ENCODE measurements at places on chromosomes 2 and 18.
A peak's percentile ranks its signal among the peaks of the same experiment; 100 is the strongest.

DNA sequence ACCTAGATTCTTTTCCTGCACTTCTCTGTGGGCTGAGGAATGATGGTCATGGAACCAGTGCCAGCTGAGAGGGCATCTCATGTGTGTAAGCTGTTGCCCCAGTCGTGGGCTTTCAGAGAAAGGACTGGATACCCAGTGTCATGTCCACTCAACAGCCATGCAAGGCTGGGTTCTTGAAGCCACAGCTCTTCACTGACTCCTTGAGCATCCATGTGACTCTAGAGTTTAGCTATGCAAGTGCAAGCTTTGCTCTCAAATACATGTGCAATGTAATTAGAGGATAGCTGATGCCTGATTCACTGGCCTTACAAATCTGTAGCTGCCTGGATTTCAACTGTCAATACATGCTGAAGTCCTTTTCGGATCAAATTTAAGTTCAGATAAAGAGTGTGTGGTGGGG lies 46.8 kb upstream of the EML6 start:
- no peak for DNase-seq

DNA sequence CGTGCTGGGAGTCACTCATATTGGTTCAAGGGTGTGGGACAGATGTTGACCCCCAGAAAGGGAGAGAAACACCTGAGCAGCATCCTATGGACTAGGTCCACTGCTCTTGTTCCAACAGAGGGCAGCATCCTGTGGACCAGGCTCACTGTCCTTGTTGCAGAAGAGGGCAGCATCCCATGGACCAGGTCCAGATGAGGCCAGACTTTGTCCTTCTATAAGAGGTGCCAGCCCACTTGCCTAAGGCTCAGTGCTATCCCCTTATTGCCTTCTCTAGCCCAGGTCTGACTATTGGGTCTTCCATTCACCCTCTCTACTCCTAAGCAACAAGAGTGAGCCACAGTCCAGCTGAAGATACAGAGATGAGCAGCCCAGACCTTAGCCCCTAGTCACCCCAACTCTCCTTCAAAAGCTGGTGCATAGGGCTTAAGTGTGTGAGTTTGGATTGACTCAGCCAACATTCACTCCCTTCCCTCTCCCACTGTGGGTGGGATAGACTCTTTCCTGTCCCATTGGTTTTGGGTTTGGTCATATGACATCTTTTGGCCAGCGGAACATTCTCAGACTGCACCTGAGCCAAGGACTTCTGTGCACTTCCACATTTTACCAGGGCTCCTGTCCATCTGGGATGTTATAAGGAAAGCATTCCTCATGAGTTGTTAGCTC lies 132.4 kb upstream of the GPC1 start:
- DNase-seq, result no peak

DNA sequence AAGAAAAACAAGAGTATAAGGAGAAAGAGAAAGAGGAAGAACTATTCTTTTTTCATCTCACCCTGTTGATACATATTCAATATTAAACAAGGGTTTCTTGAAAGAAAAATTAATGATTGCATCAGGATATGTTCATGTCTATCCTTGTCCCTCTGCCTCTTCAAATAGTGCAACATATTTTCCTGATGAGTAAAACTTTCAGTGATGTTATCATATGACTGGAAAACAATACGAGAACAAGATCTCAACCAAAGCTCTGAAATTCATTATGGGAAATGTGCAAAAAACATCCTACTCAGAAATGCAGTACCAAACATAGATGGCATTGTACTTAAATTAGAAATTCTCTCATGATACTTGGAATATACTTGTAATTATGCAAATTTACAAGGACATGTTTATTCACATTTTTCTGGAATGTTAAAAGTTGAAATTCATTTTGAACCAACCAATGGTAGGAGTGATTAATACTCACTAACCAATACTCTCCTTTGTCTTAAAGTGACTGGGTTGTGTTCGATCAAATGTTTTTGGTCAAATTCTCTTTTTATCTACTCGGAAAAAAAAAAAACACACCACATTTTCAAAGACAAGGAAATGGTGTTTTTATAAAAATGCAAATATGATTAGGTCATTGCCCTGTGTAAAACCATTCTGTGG lies 148.9 kb upstream of the GULP1 start:
- DNase-seq, result peak; percentile 73

GRCh38 chr2:42224422-42225067 lies 55.4 kb downstream of the EML4 start:
- DNase-seq, result no peak

GRCh38 chr2:59538398-59538911 lies 1015.0 kb downstream of the BCL11A start:
- no peak for DNase-seq

DNA sequence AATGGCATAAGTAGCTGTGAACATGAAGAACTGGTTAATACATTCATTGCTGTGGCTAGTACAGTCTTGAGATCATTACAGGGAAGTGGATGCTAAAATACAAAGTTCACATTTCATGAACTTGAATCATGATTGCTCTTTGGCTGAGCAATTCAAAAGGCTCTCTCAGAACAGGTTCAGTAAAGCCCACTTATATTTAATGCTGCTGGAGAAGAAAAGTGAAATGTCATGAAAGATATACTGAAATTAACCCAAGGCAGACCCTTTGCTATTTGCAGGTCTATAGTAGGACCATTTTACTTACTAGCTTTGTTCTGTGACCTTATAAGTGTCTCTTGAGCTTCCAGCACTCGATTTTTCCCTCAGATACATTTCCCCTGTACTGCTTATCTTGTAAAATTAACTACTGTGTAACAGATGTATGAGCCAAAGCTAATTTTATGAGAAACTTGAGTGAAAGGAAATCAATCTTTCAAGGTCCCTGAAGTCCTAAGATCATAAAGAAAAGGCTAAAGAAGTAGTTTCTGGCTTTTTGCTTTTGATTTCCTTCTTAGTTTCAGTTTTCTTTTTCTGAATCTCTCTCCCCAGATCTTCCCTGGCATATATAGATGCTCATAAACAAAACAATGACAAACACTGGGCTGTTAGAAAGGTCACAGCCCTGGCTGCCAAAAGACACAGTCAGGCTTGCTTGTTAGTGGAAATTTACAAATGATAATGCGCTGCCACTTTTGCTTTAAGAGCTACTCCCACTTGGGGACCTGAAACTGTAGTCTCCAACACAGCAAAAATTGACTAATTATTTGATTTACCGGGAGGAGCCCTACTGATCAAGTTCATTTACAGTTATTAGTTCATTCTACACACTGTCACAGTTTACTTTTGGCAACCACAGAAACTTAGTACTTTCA lies 132.7 kb upstream of the XPO1 start:
- DNase-seq, result peak; percentile 67

All from cardiac fibroblast (primary cell).